ENCODE measurements at places on chromosomes 7 and 10.

DNA sequence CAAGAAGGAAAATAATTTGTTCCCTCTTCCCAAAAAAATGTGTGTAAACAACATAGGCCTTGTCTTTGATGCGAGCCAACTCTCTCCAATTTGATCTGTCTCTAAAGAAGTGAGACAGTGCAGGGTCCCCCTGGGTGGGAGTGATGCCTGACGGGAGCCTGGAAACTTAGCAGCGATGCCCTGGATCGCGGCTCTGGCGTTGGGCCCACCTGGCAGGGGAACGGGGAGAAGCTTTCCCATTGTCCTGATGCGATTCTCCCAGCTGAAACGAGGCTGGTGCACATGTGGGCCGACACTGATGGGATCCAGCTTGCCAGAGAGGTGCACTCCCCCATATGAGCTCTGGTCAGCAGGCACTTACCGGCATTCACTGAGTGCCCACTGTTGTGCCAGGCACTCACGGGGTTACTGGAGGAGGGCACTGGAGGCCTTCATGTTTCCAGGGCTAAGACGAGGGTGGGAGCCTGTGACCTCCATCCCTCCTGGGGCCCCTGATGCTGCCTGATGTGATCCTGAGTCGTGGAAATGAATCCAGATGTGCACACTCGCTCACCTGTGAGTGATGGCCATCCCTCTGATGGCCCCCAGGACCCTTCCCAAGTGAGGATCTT is 132.8 kb downstream of the PTPN20 start:
- no peak for DNase-seq

- no peak for DNase-seq
Measured at GRCh38 chr10:79189853-79190435, 121.2 kb downstream of the ZMIZ1 start.

GRCh38 chr7:118306771-118307170 is 82.3 kb downstream of the ANKRD7 start:
- no peak for DNase-seq

GRCh38 chr7:128831178-128831993 is 1.2 kb downstream of the FLNC start:
- DNase-seq: no peak

GRCh38 chr10:124117833-124118232 is 24.4 kb upstream of the CHST15 start:
- DNase-seq: no peak

DNA sequence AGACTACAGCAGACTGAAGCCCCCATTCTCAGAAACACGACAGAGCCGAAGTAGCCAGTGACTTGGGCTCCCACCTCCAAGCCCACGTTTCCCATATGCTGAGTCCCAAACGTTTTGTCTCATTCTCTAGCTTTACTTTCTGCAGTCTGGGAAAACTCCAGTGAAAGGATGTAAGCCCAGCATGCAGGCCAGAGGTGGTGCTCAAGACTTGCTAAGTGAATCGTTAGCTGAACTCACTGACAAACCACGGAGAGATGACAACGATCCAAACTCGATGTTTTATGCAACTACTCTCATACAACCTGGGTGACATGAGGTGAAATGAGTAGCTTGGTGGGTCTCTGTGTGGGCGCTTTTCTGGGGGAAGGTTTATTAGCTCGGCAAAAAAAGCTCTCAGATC is 731.8 kb downstream of the SUGCT start:
- DNase-seq: no peak

- DNase-seq: peak; percentile 8
Measured at GRCh38 chr10:28302012-28302637, 739 bp downstream of the MPP7 start.

DNA sequence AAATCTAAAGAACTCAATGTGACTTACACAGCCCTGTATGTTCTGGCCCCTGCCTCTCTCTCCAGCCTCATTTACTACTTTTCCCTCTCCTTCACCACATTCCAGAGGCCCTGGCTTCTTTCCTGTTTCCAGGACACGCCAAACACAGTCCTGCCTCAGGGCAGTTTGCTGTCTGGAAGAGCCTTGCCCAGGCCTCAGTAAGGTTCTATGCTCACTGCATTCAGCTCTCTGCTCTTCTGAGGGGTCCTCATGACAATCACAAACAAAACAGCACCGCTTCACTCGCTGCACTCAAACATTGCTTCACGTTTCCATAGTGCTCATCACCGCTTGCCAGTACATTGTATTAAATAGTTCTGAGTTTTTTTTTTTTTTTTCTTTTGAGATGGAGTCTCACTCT is 35.1 kb upstream of the GARS1 start:
- no peak for DNase-seq

- no peak for DNase-seq
Measured at GRCh38 chr10:89171263-89171872, 35.7 kb downstream of the CH25H start.

- no peak for DNase-seq
Measured at GRCh38 chr7:36448781-36449379, 59.2 kb downstream of the ANLN start.

DNA sequence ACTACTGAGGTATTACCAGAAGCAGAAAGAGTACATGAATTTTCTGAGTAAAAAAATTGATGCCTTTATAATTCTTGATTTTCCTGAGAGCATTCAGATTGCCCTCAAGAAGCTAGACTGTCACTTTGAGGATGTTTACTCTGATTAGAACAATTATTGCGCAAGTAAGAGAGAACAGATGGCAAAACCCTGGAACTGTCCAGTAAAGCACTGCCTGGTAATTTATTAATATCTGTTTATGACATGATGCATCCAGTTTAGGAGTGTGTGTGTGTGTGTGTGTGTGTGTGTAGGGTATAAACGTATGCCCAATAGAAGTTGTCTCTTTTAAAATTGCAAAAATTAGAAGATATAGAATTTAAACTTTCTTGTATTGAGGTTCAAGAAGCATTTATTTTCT is 379.7 kb downstream of the PHTF2 start:
- DNase-seq: no peak

GRCh38 chr7:101823096-101823495 is 5.7 kb downstream of the CUX1 start:
- no peak for DNase-seq

- no peak for DNase-seq
Measured at GRCh38 chr10:114544045-114544659, 113.9 kb downstream of the ABLIM1 start.

DNA sequence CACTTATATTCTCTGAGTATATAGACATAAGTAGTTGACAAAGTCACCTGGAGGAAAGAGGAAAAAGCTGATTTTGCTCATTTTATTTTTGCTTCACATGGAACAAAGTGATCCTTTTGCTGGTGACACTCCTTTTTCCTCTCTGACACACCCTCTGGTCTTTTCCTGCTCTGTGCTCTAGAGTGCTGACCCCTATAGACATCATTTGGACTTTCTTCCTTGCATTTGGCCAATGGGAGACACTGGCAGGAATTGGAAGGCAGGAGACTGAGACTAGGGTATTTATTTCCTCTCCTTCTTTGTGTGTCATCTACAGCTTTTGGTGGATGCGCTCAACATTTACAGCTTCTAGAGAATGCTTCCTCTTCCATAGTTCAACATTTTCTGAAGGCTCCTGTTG is 1078.1 kb downstream of the SORCS1 start:
- no peak for DNase-seq

DNA sequence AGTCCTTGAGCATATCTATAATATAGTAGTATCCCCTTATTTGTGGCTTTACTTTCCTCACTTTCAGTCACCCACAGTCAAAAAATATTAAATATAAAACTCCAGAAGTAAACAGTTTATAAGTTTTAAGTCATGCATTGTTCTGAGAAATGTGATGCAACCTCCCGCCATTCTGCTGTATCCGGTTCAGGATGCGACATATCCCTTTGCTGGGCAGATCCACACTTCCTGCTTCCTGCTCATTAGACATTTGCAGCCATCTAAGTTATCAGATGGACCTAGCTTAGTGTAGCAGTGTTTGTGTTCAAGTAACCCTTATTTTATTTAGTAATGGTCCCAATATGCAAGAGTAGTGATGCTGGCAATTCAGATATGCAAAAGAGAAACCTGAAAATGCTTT is 38.9 kb upstream of the BMS1 start:
- no peak for DNase-seq

DNA sequence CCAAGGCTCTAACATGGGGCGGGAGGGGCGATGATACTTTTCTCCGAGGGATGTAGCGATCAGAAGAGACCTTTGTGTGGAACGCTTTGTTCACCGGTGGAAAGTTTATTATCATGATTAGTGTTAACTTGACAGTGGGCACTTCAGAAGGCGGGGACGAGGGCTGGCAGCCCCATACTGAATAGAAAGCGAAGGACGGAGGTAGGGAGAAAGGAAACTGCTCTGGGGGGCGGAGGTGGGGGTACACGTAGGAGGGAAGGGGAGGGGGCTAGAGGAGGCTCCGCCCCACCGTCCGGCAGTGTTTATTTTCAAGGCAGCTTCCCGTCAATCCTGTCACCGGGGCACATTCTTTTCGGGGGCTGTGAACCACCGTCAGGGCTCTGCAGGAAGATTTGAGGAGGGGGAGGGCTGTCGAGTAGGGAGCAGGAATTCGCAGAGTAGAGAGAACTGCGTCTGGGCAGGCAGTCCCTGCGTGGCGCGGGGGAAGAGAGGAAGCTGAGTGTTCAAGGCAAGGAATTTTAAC is 9.4 kb upstream of the NKX2-3 start:
- DNase-seq: no peak

DNA sequence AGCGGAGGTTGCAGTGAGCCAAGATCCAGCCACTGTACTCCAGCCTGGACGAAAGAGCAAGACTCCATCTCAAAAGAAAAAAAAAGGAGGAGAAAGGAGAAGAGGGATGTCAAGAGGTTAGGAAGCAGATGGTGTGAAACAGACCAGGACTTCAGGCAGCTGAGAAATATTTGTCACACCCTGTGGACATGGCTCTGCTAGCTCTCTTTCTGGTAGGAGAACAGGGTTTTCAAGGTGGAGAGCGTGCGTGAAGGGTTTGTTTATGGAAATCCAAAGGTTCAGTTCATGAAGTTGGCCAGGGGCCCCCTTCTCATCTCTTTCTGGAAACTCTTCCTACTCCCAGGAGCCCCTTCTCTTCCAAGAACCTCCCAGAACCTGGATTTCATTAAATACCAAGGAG is 110.8 kb upstream of the GALNT17 start:
- no peak for DNase-seq

DNA sequence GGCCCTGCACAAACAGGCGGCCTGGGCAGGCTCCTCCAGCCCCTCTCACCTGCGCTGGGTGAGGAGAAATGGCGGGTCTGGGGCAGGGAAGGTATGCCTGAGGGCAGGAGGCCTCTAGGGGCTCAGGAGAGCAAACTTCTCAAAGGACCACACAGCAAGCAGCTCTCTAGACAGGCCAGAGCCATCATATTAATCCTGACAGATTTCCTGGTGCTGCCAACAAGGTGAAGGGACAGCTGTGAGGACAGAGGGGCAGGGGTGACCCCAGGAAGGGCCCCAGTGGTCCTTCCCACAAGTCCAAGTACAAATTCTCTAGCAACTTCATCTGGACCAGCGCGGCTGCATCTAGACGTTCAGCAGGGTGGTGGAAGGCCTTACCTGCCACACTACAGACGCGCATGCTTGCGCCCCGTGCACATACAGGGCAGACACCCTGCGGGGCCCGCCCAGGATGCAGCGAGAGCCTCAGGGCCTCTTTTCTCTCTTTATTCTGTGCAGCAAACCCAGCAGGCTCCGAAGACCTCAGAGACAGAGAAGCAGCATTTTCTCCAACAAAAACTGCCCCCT is 62.1 kb downstream of the ZRANB1 start:
- no peak for DNase-seq

- DNase-seq: no peak
Measured at GRCh38 chr10:3102720-3103427, 35.5 kb downstream of the PFKP start.

All from NCI-H1417 treated with DMSO at 0.1 percent for 48 hours (cell line).